ENCODE measurements at places on chromosomes 1 and 21.

- DNase-seq = no peak
These were observed 11.9 kb upstream of the HYI start for GRCh38 chr1:43465505-43466067.

GRCh38 chr1:68043443-68044090, 6.9 kb downstream of the DIRAS3 start:
- DNase-seq = no peak

DNA sequence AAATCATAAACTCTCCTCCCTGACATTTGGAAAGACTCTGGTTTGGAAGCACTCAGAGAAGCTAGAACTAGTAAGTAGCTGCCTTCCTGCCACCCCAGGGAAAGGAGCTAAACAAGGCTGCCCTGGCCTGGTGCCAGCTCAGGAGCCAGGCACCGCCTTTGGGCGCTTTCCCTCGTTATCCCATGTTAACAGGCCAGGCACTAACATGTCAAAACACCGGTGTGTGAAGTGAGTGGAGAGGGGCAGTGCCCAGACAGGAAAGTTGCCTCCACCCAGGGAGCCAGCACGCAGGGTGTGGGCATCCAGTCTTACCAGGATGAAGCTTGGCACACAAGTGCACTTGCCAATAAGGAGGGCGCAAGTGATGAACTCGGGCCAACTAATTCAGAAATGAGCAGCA, 346.8 kb downstream of the RRAGC start:
- no peak for DNase-seq

GRCh38 chr1:160665330-160666078, 18.7 kb upstream of the SLAMF1 start:
- DNase-seq = no peak

- DNase-seq = no peak
These were observed at the start of gene ARHGEF19 for GRCh38 chr1:16212251-16212961. TSS of gene ARHGEF19 (minus strand) at chr1:16212652. CDS start at chr1:16209054, 3,598 bp downstream.

DNA sequence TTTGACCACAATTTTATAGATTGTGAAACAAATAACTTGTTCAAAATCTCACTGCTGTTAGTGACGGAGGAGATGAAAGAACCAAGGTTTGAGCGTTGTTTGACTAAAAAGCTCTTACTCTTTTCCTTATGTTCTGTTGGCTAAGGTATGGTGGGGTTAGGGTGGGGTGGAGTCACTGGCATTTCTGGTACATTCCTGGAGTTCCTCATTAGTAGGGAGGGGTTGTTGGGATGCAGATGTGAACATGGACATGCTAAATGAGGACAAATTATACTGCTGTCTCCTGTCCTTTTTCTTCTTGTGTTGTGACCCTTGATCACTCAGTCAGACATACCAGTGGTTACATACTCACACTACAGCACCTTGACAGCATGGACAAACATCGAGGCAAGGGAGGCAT, 26.2 kb upstream of the CD1D start:
- no peak for DNase-seq

All from liver (tissue), 10 donors.